NCI-H524 (cell line): ENCODE measurements at places on chromosomes 4 and X.
A peak's percentile ranks its signal among the peaks of the same experiment; 100 is the strongest.

GRCh38 chrX:29039501-29039900, 452.3 kb downstream of the IL1RAPL1 start:
- DNase-seq: no peak

GRCh38 chr4:69577245-69577644, 62.2 kb downstream of the UGT2A2 start:
- DNase-seq: no peak

- no peak for DNase-seq
Observed at GRCh38 chr4:145822181-145822580, 116.4 kb downstream of the ZNF827 start.

DNA sequence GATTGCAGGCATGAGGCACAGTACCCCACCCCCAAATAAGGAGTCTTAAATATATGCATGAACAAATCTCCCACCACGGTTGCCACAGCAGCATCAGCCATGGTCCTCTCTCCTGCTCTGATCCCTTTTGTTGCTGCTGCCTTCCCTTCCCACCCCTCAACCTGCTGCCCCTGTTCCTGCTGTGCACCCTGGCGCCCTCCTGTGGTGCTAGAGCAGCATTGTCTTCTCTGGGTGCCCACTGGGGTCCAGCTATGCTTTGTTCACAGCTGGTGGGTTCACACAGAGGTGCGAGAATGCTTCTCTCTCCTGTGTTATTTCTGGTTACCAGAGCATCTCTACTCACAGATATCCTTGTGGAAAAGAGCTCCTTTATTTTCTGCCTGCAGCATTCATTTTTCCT, 116.2 kb downstream of the GATB start:
- DNase-seq: peak; percentile 45

- no peak for DNase-seq
Observed at GRCh38 chr4:56289934-56290333, 97.4 kb downstream of the AASDH start.

GRCh38 chr4:25171201-25171865, 11.1 kb upstream of the SEPSECS start:
- no peak for DNase-seq

- DNase-seq: no peak
Observed at GRCh38 chr4:169115897-169116254, 105.8 kb upstream of the CBR4 start.

DNA sequence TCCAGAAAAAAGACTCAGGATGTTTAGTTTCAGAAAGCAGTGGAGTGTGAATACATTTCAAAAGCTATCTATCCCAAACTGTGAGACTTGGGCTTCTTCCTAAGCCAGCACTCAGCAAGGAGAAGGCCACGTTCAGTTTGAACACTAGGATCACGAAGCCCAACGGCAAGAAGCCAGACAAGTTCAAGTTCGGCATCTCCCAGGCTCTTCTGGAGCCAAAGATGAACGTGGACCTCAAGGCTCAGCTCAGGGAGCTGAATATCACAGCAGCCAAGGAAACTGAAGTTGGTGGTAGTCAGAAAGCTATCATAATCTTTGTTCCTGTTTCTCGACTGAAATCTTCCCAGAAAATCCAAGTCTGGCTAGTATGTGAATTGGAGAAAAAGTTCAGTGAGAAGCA, 7.6 kb downstream of the PLAC1 start:
- no peak for DNase-seq

DNA sequence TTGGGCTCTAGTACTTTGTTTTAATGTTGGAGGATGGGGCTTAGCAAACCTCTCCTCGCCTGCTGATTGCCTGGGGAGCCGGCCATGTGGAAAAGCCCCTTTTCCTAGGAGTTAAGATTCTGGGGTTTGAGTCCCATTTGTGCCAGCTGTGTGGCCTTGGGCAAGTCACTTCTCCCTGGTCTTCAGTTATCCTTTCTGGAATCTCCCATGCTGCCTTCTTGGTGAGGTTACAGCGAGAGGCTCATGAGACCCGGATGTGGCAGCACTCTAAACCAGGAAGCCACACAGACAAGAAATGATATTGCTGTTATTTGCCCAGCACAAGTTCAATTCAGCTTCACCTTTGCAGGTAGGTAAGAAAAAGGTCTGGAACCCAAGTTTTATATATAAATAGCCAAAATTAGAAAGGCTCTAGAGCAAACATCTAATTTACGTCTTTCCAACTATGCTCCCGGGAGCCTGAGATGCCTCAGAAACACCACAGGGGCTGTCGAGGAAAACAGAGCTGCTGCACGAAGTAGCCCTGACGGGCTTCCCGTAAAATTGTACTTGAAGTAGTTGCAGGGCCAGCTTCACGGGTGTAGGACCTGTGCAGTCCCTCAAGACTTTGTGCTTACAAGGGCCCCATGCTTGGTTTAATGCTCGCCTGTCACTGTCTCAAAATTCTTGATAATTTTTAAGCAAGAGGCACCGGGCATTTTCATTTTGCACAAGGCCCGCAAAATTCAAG, 8.3 kb upstream of the SASH3 start:
- DNase-seq: no peak

- DNase-seq: no peak
Observed at GRCh38 chr4:128357286-128357685, 69.7 kb upstream of the PGRMC2 start.

- no peak for DNase-seq
Observed at GRCh38 chr4:159757499-159757898, 654.6 kb downstream of the RAPGEF2 start.

DNA sequence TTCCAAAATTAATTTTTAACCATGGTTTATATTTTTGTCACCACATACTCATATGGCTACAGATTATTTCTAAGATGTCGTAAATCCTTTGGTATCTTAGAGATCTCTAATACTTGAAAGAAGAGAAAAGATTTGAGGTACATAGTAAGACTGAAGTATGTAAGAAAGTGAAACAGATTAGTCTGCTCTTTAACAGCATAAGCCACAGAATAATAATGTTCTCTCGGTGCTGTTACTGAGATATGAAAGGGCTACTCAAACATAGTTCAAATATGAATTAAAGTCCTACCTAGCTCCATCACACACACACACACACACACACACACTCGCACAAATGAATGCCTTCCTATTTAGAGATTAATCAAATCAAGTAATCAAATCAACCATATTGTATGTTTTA, 274.1 kb upstream of the PCDH18 start:
- no peak for DNase-seq

GRCh38 chr4:185004562-185005218, 13.6 kb upstream of the HELT start:
- DNase-seq: peak; percentile 78
